Astrocyte of the cerebellum (primary cell): ENCODE measurements at places on chromosomes 12 and 14.

DNA sequence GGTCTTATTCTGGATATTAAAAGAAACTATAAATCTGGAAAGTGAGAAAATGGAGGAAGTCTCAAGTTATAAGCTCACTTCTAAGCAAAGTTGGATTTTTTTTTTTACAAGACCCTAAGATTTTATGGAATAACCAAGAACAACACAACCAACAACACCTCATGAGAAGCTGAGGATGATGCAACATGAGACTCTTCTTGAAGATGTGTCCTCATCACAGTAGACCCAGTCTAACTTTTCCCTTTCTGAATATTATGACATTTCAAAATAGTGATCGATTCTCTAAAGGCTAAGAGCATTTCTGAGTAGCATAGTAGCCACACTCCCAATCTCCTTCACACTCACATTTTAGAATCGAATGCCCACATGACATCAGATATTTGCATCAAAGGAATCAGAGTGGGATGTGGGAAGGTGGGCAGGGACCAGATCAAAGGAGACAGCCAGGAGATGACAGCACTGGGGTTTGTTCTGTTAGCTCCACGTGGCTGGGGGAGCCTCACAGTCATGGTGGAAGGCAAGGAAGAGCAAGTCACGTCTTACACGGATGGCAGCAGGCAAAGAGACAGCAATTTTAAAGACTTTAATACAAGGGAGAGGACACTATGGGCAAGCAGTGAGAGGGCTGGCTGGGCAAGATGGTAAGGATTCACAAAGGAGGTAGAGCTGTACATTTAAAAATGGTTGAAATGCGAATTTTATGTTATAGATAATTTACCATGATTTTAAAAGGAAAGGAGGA lies 90.7 kb upstream of the MYL2 start:
- no peak for DNase-seq

GRCh38 chr14:89365061-89365801 lies 51.8 kb downstream of the FOXN3 start:
- DNase-seq, result no peak

DNA sequence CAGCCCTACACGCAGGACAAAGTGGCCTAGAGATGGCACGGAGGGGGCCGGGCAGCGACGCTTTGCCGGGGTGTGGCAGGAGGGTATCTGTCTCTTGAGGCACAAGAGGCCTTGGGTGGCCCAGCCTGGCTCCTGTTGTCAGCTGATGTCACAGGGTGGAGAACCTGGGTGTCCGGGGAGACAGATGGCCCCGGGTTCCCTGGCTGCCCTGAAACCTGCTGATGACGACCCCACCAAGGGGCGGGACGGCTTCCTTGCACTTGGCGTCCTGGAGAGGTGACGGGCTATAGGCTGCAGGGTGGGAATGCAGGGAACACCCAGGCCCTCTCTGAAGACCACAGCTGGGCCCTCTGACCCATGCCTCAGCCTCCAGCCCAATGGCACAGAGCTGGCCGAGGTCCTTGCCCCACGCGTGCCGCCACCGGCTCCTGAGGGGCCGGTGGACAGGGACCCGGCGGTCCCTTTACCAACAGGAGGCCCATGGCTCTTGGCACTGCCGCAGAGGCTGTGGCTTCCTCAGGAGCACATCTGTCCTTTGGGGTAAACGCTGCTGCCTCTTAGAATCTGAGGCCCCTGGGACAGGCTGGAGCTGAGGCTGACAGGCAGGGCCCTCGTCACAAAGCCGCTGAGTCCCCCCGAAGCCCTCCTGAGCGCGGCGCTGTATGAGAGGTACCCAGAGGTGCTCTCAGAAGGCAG lies 16.4 kb downstream of the TRMT61A start:
- no peak for DNase-seq

- DNase-seq, result no peak
Measured at GRCh38 chr12:117889098-117889497, 79.7 kb downstream of the KSR2 start.

GRCh38 chr12:52066346-52067080 lies 3.3 kb upstream of the ATG101 start:
- DNase-seq, result no peak

- no peak for DNase-seq
Measured at GRCh38 chr14:51445001-51445390, 204.9 kb downstream of the TMX1 start.

DNA sequence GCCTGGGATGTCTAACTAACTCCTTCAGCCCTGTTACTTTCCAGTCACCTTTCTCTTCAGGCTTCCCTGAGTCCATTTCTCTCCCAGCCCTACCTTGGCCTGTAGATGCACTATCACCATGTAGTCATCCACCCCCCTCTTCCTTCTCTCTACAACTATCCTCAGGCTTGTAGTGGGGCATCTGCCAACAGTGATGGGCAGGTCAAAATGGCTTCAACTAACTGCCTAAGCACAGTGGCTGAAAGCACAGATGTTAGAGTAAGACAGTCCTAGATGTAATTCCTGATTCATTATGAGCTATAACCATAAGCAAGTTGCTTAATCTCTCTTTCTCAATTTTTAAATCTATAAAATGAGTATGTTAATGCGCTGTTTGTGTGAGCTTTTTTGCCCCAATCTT lies 133.6 kb upstream of the NAV3 start:
- DNase-seq, result no peak

DNA sequence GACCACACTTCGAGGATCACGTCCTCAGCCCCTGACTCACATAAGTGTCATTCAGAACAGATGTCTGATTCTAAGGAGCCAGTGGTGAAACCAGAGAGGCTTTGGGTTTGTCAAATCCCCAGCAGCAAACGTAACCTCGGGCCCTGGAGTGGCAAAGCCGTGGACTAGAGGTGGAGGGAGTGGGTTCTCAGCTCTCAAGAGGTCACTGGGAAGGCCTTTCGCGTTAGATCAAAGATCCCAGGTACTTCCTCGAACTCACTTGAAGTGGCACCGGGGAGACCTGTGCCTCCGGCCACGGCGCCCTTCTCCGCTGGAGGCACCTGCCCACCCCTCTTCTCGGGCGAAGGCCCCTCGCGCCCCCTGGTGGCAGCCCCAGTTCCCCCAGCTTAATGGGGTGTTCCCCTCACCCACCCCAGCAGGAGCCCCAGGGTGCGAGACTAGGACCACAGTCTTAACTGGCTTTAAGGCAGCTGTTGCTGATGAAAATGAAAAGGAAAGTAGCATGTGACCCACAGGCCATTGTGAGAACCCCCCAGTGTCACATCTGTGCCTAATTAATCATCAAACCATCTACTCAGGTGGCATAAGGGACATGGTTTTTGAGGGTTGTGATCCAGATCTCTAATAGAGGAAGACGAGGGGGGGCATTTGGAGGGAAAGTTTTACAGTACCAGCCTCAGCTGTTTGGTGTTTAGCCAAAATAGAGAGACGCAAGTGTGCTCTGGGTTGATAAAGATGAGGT lies 672 bp upstream of the ESR2 start:
- no peak for DNase-seq

GRCh38 chr12:65646127-65646643 lies 178.1 kb upstream of the HMGA2 start:
- no peak for DNase-seq

DNA sequence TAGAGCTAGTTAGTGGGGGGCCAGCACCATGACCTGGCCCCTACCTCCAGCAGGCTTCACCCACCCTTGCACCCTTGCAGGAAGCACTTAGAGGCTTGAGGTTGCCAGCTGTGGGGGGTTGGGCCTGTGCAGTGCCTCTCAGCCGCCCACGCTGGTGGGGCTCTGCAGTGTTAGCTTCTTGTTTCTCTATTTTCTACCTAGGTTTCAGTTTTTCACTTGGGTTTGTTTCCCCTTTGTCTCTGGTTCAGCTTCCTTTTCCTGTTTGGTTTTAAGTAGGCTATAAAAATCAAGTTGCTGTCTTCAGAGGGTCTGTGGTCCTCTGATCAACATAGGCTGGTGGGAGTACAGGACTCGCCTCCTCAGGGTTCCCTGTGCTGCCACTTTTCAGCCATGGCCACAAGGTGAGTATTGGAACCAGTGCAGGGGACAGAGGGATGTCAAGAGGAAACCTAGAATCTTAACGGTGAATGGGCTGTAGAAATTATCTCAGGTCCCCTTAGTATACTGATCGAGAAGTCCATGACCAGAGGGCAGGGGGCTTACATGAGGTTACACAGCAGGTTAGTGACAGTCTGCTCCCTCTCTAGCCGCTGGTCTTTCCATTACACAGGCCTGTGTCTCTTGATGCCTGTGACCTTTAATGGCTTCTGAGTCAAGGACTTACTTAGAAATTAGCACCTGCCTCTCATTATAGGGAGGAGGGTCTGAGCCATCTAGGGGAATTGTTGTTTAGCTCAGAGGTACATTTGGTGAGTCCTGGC lies at the start of gene EVL:
EVL (plus strand) TSS at position 312 of the 761 bp plus-strand sequence; CDS start at position 391, 79 bp downstream.
- DNase-seq, result no peak

- no peak for DNase-seq
Measured at GRCh38 chr14:69392481-69392880, 5.6 kb downstream of the ERH start.

DNA sequence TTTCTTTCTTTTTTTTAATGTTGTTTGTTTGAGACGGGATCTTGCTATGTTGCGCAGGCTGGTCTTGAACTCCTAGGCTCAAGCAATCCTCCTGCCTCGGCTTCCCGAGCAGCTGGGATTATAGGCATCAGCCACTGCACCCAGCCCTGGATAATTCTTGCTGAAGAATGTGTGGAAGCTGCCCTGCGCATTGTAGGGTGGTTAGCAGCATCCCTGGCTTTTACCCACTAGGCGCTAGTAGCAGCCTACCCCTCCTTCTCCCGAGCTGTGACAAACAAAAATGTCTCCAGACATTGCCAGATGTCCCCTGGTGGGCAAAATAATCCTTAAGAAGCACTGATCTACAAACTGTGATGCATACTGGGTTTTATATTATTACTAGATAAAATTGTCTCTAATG lies 6.6 kb downstream of the DCAF4 start:
- DNase-seq, result no peak
